ENCODE measurements at places on chromosomes 2 and 18.

GRCh38 chr2:122516775-122517174, 761.3 kb downstream of the TSN start:
- no peak for DNase-seq

DNA sequence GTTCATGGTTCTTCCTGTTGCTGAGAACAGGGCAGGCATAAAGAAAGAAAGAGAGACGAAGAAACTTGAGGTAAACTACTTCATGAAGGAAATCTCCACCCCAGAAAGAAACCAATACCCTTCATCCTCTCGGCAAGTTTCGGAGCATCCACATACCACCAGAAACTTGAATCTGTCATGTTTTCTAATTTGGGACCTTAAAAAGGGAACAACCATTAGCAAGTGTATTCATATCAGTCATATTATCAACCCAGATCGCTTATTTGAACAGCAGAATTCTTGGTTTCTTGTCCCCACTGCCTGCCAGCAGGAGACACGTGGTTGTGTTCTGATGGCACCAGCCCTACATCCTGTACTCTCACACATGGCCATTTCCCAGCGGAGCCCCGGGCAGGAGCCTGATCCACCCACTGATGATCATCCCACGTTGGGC, 53.2 kb upstream of the FZD7 start:
- DNase-seq, result no peak

DNA sequence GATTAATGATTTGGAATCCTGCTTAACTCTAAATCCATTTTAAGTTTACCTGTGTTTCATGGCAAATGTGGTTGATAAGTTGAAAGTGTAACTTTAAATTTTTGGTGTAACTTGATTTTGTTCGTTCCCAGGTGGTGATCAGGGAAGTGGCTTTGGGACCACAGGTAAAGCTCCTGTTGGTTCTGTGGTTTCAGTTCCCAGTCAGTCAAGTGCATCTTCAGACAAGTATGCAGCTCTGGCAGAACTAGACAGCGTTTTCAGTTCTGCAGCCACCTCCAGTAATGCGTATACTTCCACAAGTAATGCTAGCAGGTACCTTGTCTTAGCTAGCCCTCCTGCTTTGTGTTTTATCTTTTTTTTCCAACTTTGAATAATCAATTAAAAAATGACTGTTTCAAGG, 62.8 kb downstream of the AGFG1 start:
- DNase-seq, result no peak

GRCh38 chr2:43199492-43200488, 26.6 kb downstream of the ZFP36L2 start:
- no peak for DNase-seq

- DNase-seq, result no peak
Observed at GRCh38 chr2:149651229-149651628, 63.7 kb upstream of the MMADHC start.

DNA sequence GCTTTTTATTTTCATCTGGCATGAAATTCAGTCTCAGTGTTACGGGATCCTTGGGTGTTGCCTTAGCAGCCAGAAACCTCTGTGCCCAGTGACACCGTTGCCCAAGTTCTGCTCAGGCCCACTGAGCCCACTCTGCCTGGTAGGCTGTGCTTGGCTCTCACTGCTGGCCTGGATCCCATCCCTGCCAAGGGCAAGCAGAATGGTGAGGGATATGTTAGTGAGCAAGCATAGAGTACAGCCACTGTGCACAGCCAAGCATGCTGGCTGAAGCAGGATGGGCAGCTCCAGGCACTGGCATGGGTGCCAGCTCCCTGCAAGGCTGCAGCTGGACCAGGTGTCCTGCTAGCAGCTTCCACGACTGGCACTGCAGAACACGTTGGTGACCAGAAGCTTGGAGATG, 194.7 kb upstream of the TFPI start:
- DNase-seq, result no peak

DNA sequence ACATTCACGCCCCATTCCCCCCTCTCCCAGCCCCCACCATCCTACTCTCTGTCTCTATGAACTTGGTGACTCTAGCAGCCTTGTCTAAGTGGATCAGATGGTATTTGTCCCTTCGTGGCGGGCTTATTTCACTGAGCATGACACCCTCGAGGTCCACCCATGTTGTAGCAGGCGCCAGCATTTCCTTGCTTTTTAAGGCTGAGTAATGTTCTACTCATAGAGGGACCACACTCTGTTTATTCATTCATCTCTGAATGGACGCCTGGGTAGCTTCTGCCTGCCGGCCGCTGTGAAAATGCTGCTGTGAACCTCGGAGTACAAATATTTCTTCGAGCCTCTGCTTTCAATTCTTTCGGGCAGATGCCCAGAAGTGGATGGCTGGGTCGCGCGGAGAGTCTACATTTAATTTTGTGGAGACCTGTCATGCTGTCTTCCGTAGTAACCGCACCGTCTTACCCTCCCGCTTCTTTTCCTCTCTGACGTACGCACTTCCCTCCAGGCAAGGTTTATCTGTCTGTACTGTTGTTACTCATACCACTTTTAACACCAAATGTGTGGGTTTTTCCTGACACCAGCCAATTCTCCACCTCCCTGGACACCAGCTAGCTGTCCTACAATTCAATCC, 5.6 kb downstream of the CROCC2 start:
- DNase-seq, result no peak

GRCh38 chr2:215622837-215623236, 187.0 kb upstream of the FN1 start:
- DNase-seq, result no peak
